ENCODE measurements at places on chromosomes 1 and 21.

DNA sequence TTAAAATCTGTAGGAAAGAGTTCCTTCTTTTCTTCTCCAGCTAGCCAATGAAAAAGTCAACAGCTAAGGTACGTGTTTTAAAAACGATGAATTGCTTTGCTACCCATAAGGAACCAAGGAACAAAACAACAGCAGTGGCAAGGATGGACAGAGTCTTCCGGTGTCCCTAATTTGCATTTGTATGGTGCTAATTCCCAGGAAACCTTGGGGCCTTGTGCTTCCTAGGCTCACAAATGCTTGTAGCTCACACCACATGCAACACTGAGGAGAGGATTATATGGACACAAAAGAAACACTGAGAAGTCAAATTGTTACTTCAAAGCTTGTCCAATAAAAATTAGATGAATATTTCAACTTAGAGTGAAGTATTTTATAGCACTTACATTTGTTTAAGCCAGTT is 1.8 kb upstream of the PGBD5 start:
- DNase-seq = no peak

DNA sequence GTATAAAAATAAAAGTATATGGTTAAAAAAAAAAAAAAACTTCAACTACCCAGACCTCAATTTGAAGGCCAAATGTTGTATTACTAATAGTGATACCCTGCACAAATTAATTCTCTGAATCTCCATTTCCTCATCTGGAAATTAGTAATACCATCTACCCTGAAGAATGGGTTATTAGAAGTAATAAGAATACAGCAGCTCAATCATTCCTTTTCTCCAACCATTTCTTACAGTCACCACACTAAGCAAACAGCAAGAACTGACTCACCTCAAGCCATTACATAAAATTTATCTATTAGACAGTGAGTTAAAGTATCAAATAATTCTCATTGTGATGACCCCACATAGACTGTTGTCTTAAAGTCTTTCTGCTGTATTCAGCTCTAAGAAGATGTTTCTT is 39.6 kb downstream of the RERE start:
- no peak for DNase-seq

- DNase-seq = peak; percentile 58
These were observed at the start of gene PFKL for GRCh38 chr21:44299458-44300261. Gene PFKL (plus strand): TSS chr21:44300053. CDS start chr21:44300106, 53 bp downstream.

- DNase-seq = no peak
These were observed 3.3 kb downstream of the DISP1 start for GRCh38 chr1:222818171-222818570.

- no peak for DNase-seq
These were observed 6.4 kb upstream of the CDK11B start for GRCh38 chr1:1664941-1665814.

DNA sequence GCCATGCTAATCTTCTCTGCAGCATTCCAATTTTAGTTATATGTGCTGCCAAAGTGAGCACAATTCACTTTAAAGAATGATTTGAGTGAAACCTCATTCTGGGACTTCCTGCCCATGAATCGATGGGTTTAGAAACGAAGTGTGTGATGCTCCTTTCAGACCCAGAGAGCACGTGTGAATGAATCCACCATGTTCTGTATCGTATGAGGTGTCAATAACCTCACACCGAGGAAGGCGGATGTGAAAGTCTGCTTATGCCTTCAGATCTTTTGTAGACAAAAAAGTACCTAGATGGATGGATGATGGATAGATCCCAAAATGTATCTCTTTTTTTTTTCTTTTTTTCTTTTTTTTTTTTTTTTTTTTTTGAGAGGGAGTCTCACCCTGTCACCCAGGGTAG is 13.8 kb downstream of the UBASH3A start:
- DNase-seq = no peak

GRCh38 chr1:30911059-30911954 is 2.7 kb upstream of the SDC3 start:
- DNase-seq = peak; percentile 59

DNA sequence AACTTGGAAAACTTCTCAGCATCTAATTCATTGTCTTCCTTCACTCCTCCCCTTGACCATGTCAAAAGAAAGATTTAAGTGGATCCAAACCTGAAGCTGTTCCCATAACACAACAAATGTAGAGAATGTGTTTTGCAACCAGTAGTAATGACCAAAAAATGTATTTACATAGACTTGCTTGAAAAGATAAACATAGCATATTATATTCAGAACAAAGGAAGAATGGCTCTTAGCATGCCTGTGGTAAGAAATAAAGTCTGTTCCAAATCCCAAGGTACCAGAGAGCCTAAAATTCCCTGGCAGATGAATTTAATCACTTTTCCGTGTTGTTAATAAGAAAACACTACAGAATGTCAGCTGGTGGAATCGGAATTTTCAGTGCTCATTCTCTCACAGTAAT is 36.8 kb downstream of the FMO3 start:
- DNase-seq = no peak

DNA sequence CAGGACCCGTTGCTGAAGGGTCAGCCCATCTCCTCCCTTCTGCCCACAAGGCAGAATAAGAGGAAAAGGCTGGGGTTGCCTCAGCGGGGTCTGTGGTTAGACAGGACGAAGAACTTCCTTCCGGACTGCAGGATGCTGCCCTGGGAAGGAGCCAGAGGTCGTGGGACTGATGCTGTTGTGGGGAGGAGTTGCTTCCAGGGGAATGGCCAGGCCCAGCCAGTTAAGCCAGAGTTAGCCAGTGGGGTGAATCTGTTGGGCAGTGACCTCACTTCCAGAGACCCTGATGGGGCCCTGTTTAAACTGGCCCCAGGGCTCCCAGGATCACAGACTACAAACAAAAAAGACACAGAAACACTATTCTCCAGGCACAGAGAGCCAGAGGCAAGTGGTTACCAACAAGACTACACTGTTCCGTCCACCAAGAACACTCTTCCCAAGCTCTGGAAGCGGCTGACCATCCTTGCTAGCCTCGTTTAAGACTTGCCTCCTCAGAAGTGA is 13.0 kb downstream of the FAM229A start:
- DNase-seq = peak; percentile 76

DNA sequence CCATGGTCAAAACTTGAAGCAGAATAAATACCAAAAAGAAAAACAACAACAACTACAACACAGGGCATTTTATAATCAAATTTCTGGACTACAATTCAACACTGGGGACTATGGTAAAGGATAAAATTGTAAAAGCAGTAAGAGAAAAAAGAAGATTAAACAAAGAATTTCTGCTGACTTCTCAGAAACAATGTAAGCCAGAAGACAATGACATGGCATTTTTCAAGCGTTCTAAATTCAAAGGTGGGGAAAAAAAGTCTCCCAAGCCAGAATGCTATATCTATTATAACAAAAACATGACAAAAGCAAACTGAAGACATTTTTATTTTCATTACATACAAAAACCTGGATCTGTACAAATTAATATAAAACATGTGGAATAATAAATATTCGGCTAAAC is 433.1 kb downstream of the NPHP4 start:
- DNase-seq = no peak

DNA sequence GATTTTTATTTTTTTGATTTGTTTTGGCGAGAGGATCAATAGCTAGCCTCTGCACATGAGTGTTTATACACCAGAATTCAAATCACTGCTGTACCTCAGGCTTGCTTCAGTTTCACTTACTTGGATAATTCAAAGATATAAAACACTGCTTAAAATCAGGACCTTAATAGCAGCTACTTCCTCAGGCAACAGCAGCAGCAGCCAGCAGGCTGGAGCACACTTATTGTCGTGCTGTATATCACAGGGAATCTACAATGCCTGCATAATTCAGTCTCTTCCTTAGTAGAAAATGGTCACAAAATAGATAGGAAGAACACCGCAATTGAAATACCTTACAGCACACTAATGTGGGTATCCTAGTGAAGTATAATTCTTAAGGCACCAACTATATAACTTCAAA is 497.3 kb downstream of the NEGR1 start:
- DNase-seq = no peak

All from AML-193 (cell line).